ENCODE measurements at places on chromosomes 11 and 22.

GRCh38 chr11:34997952-34998528, 81.6 kb downstream of the PDHX start:
- no peak for DNase-seq

DNA sequence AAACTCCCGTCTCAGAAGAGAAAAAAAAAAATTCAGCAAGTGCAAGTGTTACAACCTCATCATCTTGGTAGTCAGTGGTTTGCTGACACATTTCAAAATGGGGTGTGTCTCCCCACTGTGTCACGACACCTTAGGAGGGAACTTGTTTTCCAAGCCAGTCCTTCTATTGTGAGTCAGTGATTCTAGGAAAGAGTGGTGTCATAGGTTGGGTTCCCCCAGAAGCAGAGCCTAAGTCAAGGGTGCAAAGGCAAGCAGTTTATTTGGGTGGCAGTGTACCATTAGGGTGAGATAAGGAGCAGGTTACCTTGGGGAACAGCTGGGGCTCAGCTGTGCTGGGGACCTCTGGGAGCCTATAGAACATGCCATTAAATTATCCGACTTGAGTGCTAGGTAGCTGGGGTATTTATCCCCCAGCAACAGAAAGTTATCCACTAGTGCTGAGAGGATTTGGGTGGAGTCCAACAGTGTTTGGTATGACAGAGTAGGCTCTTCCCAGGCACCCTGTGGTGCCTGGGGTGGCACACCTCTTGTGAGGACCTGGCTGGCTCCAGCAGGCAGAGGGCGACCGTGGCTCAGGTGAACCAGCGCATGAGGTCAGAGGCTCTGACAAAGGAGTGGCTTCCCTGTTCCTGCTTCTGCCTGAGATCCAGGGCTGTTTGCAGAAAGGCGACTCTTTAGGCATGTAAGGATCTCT, 41.7 kb downstream of the KIAA1671 start:
- no peak for DNase-seq

DNA sequence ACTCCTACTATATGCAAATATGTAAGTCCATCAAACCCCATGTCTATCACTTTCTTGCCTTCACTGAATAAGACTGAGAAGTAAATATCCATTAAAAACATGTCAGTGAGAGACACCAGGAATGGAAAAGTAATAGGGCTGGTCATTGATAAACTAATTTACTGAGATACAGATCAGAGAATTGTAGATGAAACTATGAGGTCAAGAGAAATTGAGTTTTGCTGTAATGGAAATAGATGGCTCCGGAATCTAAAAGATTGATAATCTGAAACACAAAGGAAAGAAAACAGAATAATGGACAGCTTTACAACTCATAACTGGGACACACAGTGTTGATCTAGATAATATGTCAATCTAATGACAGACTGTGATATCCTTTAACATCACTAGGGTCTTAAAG, 1018.3 kb upstream of the RAG2 start:
- DNase-seq: no peak

GRCh38 chr22:30874431-30875370, 93.9 kb downstream of the MORC2 start:
- DNase-seq: no peak

DNA sequence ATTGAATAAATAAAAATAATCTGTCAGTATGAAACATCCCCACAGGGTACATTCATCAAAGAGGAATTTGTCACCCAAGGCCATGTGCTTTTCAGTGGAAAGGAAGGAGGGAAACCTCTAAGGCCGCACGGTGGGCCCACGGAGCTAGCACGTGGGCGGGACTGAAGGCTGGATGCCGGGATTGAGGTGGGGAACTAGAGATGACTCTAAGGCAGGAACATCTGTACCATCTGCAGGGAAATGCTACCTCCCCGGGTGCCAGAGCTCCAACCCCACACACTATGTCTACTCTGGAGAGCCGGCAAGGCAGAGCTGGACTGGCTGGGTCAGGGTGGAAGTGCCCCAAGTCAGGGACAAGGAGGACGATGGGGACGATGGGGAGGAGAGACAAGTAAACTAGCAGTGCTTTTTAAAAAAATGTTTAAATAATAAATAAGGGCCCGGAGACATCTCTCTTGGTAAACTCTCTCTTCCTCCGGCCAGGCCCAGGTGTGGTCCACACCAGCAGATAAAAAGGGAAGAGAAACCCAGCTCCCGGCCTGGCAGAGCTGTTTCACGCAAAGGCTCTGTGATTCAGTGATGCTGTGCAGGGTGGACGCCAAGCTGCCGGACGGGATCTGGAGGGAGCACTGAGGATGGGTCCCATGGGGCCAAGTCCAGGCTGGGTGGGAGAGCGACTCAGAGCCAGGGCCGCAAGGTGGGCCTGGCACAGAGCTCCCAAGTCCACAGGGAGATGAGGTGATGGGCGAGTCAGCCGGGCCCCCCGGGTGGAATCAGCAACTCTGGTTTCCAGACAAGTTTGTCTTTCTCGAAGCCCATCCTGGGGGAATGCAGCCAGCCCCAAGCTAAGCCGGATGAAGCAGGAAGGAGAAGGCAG, 5.8 kb downstream of the LIF start:
- DNase-seq: no peak

DNA sequence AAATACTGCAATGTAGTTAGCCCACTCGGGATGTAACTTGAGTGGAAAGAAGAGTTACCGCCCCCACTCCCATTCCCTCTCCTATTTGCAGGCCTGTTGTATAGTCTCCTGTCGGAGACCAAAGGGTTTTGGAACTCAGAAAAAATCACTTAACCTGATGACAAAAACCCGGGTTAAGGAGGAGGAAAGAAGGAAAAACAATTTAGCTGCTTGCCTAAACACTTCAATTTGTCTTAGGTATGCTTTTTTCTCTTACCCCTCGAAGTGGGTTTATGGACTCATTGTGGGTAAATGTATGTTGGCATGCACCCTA, 2.2 kb downstream of the YAP1 start:
- DNase-seq: no peak

- no peak for DNase-seq
Observed at GRCh38 chr11:85313741-85314140, 313.4 kb downstream of the DLG2 start.

DNA sequence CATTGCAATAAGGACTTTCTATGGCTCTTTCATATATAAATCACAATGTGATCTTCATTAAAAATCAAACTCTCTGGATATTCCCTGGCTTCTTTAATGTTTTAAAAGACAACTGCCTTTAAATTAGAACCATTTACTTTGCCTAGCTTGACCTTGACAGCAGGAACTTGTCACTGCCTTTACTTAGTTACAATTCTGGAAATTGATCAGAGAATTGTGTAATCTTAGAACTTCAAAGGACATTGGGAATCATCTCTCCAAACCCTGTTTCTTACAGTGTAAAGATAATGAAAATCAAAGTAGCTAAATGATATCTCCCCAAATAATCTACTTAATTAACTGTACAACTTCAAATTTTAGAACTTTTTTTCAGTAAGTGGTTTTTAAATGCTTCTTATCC, 517.6 kb upstream of the CCDC179 start:
- DNase-seq: no peak

GRCh38 chr11:110076371-110076965, 16.7 kb upstream of the ZC3H12C start:
- DNase-seq: no peak

DNA sequence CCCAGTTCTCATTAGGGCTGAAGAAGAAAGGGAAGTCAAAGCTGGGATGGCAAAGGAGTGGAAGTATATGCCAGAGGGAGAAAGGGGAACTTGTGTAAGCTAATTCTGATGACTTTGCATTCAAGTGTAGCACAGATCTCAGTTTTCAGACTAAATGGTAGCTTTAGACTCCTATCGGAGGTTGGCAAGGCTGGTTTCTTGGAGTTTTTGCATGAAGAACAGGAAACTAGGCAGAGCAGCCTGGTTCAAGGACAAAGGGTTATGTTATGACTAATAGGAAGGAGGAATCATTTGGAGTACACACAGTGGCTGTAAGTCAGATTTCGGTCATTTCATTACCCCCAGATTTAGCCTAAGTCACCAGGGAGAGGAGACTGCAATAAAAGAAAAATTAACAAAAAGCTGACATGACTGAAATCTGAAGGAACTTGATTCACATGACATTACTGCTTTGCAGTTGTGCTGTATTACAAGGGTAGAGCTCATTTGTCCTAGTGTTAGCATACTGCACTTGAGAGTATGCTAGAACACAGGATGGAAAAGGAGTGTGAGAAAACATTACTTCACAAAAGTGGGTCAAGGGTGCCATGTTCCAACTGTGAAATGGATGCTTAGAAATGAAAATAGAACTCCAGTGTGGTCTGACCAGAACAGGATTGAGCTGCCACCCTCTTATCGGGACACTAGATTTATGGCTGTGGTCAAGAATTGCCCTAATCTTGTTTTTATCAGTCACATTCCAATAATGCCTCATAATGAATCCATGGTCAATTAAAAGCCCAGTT, 23.6 kb downstream of the ADM start:
- no peak for DNase-seq

DNA sequence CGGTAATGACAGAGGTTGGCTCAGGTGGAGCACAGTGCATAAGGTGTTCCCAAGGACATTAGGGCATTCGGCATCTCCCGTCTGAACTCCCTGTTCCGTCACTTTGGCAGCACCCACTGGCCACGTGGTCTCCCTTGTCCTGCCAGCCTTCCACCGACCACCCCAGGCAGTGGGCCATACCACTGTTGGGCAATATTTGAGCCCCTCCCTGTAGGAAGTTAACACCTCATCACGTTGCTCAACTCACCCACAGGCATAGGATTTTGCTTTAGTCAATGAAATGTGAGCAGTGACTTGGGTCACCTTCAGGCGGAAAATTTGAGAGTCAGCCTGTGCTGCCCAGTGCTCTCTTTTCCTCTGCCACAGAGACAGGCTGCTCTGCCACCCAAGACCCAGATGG, 44.0 kb downstream of the SERPINH1 start:
- DNase-seq: no peak

DNA sequence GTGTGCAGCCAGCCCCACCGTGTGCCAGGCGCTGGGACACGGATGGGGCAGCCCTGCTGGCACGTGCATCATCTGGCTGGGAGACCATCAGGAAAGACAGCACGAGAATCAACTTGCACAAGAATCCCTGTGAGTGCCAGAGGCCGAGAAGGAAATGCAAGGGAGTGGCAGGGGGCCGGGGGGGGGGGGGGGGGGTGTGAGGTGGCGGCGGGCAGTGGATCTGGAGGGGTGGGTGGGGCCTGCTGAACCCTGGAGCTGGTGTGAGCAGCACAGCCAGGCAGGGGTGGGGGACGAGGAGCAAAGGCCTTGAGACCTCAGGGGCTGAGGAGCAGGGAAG, 14.0 kb upstream of the FLRT1 start:
- no peak for DNase-seq

- DNase-seq: no peak
Observed at GRCh38 chr11:133337193-133337592, 195.1 kb downstream of the OPCML start.

GRCh38 chr22:40560551-40560950, 76.0 kb downstream of the MRTFA start:
- DNase-seq: no peak

DNA sequence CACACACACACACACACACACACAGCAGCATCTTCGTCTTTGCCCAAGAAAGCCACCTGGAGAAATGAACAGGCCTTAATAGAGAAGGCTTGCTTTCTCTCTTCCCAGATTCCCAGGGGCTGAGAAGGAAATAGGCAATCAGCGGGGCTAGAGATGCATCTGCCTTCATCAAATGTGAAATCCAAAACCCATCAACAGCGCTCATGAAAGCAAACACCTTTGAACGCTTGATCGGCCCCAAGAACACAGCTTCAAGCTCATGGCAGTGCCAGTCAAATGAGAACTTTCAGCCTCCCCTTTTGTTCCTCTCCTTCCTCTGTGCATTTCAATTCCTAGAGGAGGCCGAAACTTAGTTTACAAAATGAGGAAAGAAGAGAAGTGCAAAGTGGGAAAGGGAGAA, 122.7 kb downstream of the EFCAB6 start:
- DNase-seq: no peak

DNA sequence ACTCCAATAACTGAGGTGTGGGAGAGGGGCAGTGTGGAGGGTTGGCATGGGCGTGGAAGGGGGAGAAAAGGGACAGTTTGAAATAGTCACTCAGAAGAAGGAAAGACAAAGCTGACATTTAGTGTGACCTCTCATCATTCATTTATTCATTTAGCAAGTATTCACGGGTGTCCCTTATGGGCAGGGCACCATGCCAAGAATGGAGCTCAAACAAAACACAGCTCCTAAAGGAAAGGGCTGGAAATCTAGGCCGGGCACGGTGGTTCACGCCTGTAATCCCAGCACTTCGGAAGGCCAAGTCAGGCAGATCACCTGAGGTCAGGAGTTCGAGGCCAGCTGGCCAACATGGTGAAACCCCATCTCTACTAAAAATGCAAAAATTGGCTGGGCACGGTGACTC, 19.4 kb upstream of the DGKZ start:
- DNase-seq: no peak

GRCh38 chr11:102457056-102457677, 4.6 kb upstream of the TMEM123 start:
- DNase-seq: no peak

- DNase-seq: no peak
Observed at GRCh38 chr11:85828640-85828978, 17.7 kb upstream of the SYTL2 start.
